ENCODE measurements at places on chromosomes 12 and 14. TPM values are rescaled to one million over a fixed set of nuclear protein-coding genes. Genes with fewer than 3 reads are reported as not detected.

DNA sequence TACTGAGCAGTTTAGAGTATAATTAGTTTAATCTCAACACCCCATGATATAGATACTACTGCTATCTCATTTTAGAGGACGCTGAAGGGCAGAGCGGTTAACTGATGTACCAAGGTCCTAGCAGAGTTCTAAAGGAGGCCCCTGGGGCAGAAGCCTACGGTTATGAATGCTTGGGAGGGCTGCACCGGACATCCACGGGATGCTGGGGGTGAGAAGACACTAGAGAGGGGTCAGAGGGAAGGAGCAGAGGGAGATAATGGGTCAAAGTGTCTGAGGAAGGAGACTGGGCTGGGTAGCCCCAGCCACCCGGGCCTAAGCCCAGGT lies 1.6 kb upstream of the ACTR6 start:
- DNase-seq, result no peak

DNA sequence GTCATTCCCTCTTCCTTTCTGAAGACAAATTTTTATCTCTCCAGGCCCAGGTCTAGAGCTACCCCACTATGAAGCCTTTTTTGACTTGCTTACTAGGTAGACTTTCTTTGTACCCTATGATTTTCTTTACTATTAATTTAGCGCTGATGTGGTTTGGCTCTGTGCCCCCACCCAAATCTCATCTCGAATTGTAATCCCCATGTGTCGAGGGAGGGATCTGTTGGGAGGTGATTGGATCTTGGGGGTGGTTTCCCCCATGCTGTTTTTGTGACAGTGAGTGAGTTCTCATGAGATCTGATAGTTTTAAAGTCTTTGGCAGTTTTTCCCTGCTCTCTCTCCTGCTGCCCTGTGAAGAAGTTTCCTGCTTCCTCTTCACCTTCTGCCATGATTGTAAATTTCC lies 118.1 kb downstream of the SLC38A1 start:
- no peak for DNase-seq

GRCh38 chr14:94162466-94162865 lies 11.7 kb upstream of the PPP4R4 start:
- DNase-seq, result no peak

- DNase-seq, result no peak
Observed at GRCh38 chr12:63042646-63043045, 107.7 kb upstream of the PPM1H start.

DNA sequence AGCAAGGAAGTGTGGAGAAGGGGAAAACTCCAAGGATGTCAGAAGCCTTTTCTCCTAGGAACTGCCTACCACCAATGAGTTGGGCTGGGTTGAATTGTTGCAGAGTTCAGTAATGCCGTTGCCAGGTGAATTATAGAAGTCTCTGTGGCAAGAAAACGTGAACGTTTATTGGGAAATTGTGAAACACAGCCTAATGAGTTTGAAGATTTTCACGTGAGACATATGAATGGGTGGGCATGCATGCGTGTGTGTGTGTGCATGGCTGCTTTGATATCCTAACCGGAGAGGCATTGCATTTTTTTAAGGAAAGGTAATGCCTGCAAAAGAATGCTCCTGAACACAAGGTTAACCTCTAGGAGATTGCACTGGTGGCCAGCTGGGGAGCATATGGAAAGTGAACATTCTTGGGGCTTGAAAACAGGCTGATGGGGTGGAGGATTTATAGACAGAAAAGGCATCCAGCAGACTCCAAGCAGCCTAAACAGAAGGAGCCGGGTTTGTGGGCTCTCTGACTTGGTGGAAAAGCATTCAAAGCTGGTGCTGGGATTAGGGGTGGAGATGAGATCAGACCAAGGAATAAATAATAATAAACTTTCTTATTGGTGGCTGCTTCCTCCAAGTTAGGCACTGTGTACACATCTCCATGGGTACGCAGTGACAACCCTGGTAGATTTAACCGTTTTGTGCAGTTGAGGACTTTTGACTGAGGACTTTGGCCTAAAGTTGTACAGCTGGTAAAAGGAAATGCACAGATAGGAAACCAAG lies 67.8 kb downstream of the NTF3 start:
- no peak for DNase-seq

DNA sequence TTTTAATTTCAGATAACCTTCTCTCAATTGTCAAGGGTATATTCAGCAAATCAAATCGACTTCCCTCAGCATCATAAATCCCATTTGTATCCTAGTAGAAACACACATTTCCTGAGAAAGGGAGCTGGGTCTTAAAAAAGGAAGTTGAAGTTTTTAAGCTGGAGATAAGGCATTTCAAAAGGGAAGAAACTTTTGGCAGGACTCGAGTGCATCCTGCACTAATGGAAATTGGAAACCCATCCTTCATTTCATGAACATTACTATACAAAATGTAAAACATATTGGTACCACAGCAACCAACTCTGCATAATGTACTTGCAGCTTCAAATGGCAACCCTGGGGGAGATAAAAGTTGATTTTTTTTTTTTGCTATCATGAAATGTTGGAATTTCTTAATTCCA lies 23.7 kb upstream of the TMCC3 start:
- no peak for DNase-seq

DNA sequence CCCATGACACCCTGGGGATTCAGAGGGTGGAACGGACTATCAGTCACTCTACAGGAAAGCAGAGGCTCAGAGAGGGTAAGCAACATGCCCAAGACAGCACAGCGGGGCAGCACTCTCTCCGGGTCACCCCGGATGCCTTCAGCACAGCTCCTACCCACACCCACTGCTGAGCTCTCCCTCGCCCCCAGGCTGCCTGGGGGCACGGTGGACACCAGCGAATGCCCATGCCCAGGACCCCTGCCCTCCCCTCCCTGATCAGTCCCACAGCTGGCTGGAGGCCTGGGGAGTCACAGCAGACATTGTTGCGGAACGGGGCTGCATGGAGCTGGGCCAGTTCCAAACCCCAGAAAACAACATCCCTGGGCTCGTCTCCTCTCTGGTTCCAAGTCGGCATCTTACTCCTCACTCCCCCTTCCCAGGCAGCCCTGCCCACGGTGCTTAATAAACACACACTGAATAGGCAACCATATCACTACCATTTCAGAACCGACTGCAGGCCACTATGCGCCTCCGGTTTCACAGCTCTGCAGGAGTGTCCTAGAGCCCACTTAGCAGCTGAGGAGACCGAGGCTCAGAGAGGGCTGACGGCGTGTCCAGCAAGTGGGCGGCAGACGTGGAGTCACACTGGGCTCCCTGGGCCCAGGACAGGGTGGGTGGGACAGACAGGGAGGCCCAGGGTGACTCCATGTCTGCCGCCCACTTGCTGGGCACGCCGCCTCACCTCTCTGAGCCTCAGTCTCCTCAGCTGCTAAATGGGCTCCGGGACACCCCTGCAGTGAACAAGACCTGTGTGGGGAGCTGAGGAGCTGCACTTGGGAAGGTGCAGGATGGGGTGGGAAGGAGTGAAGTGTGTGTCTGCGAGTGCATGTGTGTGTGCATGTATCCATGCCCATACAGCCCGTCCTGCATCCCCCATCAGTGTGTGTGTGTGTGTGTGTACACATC lies 27.0 kb downstream of the CCDC85C start:
- DNase-seq, result no peak

GRCh38 chr12:26226629-26227360 lies 31.4 kb downstream of the SSPN start:
- peak; percentile 9 for DNase-seq

GRCh38 chr14:103736546-103737431 lies 21.2 kb downstream of the ZFYVE21 start:
- no peak for DNase-seq

GRCh38 chr14:80146941-80147340 lies 64.4 kb downstream of the DIO2 start:
- no peak for DNase-seq

DNA sequence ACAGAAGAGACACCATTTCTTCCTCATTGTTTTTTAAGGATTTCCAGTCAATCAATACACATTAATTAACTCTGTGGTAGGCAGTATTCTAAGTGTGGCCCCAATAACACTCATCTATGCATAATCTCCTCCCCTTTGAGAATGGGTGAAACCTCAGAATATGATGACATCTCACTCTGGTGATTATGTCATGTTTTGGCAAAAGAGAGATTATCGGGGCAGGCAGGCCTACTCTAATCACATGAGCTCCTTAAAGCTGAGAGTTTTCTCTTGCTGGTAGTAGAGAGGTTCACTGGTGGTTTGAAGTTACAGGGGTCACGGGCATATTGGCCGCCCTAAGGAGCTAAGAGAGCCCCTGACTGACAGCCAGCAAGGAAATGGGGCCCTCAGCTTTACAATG lies 7.1 kb upstream of the LGMN start:
- DNase-seq, result no peak

GRCh38 chr14:59564366-59564765 lies 12.2 kb downstream of the CCDC175 start:
- DNase-seq, result no peak

DNA sequence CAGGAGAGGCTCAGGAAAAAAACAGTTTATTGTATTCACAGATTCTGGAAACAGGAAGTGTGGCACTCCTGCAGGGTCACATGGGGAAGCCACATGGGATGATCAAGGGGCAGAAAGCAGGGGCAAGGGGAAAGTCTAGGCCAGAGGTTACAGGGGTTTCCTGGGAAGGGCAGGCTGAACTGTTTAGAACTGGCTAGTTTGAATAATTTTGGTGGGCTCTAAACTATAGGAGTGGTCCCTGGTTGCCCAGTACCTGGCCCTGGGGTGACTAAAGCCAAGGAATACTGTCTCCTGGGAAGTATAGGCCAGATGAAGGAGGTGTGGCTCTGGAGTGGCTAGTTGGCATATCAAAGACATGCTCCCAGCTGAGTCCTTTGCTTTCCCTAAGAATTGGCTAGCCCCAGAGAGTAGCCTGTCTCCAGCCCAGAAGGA lies 169.2 kb downstream of the SLC41A2 start:
- DNase-seq, result no peak

GRCh38 chr14:23932639-23933038 lies 20.9 kb upstream of the DHRS4 start:
- DNase-seq, result no peak

DNA sequence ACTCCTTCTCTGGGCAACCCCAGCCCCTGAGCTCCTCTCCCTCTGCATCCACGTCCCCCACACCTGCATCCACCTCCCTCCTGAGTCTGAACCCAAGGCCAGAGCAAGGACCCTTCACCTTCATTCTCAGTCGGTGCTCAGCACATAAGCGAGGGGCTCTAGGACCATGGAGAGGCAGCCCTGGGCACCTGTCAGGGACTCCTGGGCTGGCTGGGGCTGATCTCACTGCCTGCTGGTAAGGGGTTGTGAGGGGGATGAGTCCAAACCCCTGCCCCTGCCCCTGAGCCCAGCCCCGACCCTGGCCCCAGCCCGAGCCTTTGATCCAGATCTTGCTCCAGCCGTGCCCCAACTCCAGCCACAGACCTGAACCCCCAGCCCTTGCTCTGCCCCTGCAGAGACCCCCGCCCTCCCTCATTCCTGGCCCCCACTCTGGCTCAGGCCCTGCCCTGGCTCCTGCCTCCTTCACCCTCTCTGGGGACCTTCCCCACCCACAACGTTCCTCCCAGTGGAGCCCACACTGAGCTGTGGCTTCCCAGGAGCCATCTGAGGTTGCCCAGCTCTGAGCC lies 888 bp upstream of the CCDC197 start:
- no peak for DNase-seq

DNA sequence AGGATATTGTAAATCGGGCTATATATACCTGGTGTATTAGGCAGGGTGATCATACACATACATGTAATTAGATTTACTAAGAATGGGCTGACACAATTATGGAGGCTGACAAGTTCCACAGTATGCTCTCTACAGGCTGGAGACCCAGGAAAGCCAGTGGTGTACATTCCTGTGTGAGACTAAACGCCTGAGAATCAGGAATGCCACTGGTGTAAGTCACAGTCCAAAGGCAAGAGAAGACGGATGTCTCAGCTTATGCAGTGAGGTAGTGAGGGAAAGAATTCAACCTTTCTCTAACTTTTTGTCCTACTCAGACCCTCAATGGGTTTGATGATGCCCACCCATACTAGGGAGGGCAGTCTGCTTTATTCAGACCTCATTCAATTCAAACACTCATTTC lies 57.1 kb downstream of the METTL25 start:
- no peak for DNase-seq

- DNase-seq, result no peak
Observed at GRCh38 chr14:45867046-45867894, 614.3 kb upstream of the MIS18BP1 start.

DNA sequence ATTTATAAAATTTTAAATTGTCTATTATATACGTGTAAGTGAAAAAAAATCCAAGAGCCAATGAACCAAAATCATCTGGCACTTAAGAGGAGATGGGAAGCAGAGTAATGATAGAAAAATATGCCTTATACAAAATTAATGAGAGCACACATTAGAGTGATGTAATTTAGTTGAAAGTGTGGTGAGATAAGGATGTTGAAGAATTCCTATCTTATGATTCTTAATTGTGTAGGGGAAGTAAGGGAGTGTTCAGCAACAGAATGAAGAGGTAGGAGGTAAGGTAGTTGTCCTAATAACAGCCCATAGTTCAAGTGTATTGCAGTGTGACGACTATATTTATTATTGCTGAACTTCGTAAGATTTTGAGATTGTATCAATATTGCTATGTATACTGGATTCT lies 843.4 kb upstream of the FLRT2 start:
- no peak for DNase-seq

- DNase-seq, result peak; percentile 21
Observed at GRCh38 chr14:76812093-76812421, 625 bp downstream of the ANGEL1 start.

- no peak for DNase-seq
Observed at GRCh38 chr12:6996040-6996441, 22.2 kb downstream of the LPCAT3 start.

DNA sequence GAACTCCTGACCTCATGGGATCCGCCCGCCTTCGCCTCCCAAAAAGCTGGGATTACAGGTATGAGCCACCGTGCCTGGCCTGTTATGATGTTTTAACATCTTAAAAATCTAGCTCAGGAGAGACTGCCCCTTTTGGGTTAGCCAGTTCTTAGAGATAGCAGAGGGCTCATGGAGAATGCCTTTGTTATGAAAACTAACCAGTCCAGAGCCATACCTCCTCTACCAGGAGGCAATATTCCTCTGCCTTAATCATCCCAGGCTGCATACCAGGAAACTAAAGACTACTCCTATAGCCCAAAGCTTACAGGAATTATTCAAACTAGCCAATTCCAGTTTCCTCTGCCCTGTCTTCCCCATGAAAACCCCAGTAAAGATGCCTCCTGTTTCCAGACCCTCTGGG lies 96.0 kb upstream of the MDM1 start:
- DNase-seq, result no peak

- no peak for DNase-seq
Observed at GRCh38 chr12:72178871-72179270, 93.3 kb upstream of the TRHDE start.

- no peak for DNase-seq
Observed at GRCh38 chr12:32864731-32865130, 31.8 kb downstream of the PKP2 start.

NFE2 gene
- total RNA-seq, result not detected

KRT80 gene
- total RNA-seq, result not detected

STAB2 gene
- total RNA-seq, result not detected

DCD gene
- total RNA-seq, result not detected

HNRNPC gene
- total RNA-seq, result 1,115 TPM

ZDHHC22 gene
- total RNA-seq, result not detected

BDKRB1 gene
- total RNA-seq, result not detected

KRT2 gene
- not detected for total RNA-seq

KCNC2 gene
- total RNA-seq, result not detected

P3H3 gene
- total RNA-seq, result 2.3 TPM
